ENCODE measurements at places on chromosomes 16 and 17.

DNA sequence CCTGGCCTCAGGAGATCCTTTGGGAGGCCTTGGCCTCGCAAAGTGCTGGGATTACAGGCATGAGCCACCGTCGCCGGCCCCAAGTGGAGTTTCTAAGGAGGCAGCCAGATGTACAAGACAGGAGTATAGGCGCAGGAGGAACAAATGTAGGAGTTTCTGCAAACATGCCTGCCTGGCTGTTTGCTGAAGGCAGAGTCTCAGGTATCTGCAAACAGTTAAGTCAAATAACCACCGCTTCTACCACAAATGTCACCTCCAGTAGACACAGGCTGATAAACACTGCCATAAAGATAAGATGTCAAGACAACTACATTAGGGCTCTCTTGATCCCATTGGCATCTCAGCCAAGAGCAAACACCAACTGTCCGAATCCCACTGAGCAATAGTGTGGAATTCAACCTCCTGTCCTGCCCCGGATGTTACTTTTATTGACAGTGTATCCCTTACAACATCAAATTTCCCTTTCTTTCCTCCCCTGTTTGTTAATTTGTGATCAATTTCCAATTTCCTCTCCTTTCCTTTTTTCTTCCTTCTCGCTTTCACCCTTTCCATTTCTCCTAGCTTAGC lies 5.6 kb upstream of the COG1 start:
- DNase-seq = no peak

- DNase-seq = no peak
Measured at GRCh38 chr16:27344721-27345120, 30.9 kb downstream of the IL4R start.

GRCh38 chr16:85183564-85183963 lies 71.3 kb upstream of the CIBAR2 start:
- no peak for DNase-seq

DNA sequence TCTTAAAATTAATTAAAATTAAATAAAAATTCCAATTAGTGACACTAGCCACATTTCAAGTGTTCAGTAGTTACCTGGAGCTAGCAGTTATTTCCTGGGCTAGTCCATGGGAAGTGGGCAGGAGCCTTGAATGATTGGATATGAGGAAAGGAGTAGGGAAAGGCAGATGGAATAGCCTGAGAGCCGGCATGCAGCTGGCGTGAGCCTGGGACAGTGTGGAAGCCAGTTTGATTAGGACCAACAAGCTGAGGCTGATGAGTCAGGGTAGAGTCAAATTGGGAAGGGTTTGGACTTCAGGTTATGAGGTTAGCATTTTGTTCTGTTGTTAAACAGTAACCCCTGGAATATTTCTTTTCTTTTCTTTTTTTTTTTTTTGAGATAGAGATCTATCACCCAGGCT lies 15.3 kb upstream of the GNA13 start:
- DNase-seq = no peak

- no peak for DNase-seq
Measured at GRCh38 chr17:10130263-10130662, 68.1 kb downstream of the GAS7 start.

- peak; percentile 65 for DNase-seq
Measured at GRCh38 chr16:4298761-4299522, 16.9 kb upstream of the GLIS2 start.

DNA sequence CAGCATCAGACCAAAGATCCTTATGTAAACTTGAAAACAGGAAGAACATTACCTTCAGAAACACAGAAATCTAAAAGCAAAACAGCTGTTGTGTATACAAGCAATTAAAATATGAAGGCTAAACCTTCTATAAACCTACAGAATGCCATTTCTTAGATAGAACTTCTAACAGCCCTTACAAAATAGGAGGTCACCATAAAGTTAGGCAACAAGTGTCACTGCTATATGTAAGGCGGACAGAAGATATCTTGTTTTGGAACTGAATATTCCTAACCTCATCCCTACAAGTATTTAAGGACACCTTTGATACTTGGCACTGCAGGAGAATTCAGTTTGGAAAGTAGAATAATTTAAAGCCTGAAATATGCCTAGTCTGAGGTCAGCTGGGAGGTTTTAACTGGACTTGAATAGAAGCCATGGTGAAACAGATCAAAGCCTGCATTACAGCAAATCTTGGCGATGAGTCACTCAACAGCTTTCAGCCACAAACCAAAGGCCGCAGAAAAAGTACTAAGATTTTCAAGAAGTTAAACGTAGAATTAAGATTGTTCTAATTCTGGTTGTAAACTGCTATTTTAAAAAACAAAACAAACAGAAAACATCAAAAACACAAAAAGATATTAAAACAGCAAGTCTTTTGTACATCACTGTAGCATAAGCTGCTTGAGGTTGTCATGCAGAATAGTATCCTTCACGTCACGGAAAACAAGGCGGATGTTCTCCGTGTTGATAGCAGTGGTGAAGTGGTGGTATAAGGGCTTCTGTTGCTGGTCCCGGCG lies 42.7 kb downstream of the GNA13 start:
- no peak for DNase-seq

DNA sequence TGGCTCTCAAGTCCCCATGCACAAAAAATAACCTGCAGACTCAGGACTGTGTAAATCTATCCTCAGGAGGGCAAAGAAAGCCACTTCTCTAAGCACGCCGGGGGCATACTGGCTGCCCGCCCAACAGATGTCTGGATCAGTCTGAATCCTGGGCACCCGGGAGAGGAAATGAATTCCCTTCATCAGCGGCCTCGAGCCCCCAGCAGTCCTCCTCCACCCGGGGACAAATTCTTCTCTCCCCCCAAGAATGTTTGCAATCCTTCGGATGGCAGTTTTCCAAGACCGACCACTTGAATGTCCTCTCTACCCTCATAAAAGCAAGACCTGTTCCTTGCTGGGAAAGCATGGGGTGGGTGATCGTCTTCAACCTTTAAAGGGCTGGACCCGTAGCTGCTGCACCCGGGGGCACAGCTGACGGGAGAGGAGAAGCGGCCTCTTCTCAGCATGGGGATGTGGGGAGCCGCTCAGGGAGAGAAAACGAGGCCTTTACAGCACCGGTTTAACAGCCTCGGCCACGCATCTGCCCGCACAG lies 9.4 kb upstream of the MAP2K3 start:
- DNase-seq = no peak

DNA sequence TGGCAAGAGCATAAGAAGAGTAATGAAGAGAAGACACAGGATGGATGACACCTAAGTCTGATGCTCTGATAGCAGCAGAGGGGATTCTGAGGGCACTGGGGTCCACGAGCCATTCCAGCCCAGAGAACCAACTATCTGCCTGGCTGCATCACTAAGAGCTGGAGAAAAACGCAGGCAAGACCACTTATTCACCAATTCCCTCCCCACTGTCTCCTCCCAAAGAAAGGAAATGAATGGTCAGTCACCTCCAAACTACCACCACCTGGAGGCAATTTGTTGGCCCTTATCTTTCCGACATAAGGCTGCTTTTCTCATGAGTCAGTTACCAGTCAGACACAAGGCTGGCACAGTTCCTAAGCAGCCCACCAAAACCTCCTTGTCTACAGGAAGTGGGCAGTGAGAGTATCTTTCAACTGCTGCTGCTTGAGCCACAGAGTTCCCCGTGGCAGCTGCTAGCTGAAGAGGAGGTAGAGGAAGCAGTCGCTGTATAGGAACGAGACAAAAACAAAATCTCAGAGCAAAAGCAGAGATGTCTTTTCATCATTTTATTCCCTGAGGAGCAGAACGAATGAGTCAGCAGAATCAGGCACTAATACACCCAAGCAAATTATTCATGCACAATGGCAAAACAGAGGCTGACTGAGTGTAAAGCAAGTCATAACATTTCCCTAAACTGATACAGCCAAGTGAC lies 111.1 kb downstream of the SMG6 start:
- no peak for DNase-seq

Data from glutamatergic neuron (in vitro differentiated cells).